NB4 (cell line): ENCODE measurements at places on chromosomes 6 and 20.

- DNase-seq, result no peak
These were observed 8.7 kb downstream of the NDRG3 start for GRCh38 chr20:36737183-36737499.

GRCh38 chr6:145836772-145837171 lies 22.2 kb upstream of the FBXO30 start:
- DNase-seq, result no peak

DNA sequence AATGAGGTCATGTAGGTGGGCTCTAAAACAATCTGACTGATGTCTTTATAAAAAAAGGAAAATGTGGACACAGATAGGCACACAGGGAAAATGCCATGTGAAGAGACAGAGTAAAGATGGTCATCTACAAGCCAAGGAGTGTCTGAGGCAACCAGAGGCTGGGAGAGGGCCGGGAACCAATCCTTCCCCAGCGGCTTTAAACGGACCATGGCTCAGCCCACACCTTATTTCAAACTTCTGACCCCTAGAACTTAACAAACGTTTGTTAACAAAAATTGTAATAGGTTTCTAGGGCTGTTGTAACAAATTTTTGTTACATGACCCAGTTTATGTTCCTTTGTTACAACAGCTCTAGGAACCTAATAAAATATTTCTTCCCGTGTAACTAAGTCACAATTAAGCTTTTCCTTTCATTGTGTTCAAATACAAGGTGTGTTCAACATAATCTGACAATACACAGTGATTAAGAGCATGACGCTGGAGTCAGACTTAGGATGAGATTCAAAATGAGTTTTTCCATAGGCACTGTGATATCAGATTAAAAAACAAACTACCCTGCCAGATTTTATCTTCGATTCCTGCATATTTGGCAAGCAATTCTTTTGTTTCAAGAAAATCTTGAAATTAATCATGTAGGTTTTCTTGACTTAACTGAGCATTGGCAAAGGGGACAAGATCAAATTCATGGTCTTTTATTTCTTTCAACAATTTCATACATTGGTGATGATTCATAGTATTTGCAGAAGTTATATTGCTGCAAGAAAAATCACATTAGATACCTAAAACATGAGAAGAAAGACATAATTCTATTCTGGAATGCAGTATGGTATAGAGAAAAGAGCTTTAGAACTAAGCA lies 169.5 kb upstream of the RIPOR2 start:
- DNase-seq, result no peak

DNA sequence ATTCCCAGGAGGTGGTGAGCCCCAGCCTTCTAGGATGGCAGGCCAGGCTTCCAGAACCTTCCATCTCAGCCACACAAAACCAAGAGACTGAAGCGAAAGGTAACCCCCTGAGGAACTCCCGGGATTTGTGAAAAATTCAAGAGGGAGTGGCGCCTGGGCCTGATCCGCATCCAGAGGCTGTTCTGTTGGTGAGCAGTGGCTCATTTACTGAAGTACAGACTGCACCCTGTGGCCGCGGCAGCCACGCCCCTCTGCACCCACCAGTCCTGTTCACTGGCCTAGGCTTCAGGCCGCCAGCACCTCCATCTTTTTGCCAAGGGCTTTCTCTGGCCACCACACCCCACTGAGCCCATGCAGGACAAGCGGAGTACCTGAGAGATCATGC lies 79.1 kb upstream of the PTPN1 start:
- no peak for DNase-seq

- no peak for DNase-seq
These were observed 21.6 kb downstream of the ADGRG6 start for GRCh38 chr6:142323377-142323776.

DNA sequence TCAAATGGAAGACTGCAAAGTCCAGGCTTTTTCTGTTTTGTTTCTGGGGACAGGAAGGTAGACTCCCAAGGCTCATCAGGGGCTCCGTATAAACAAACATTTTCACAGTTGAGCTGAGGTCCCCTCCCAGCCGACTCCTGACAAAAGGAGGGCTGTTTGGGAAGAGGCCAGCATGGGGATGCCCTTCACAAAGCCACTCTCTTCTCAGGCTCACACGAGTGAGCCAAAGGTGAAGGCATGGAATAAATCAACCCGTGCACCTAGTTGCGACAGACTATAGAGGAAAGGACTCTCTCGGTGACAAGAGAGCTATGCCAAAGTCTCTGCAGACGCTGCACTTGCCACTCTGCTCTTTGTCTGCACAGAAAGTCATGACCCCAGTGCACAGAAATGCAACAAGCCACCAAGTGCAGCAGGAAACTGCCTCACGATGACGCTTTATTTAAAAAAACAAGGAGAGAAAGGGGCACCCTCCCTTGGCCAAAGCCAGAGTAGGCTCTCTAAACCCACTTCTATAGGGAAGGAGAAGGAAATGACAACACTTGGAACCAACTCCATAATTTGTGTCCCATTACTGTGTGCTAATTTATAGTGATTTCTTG lies 21.0 kb downstream of the JAG1 start:
- no peak for DNase-seq

DNA sequence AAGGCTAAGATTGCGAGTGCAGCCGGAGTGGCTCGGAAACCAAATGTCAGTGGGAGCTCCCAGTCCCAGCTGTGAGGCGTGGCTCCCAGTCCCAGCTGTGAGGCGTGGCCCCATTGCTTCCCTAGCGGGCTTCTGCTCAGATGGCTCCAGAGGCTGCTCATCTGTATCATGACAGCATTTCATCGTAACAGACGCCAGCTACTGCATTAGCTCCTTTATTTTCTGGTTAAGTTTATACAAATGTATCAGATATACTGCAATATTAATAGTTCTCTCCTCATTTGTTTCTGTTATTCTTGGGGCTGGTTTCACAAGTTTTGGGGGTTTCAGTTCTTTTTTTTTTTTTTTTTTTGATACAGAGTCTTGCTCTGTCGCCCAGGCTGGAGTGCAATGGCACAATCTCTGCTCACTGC lies 34.7 kb upstream of the TBXT start:
- DNase-seq, result no peak

- no peak for DNase-seq
These were observed 121.2 kb downstream of the BCKDHB start for GRCh38 chr6:80227545-80228105.

DNA sequence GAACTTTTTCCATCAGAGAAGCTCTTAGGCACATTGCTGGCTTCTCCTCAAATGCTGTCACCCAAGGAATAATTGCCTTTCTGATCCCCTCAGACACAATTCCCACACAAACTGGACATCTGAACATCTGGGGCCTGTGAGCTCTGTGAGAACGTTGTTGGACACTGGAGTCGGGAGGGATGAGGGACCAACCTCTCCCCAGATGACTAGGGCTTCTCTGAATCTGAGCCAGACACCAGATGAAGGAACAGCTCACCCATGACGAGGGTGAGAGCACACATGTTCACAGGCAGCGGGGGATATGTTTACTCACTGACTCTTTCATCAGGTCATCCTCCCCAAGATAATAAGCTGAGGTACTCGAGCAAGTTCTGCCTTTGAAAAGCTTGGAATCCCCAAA lies 283.9 kb upstream of the SUPT3H start:
- DNase-seq, result no peak

- DNase-seq, result no peak
These were observed 126.8 kb upstream of the THBS2 start for GRCh38 chr6:169380493-169380892.

DNA sequence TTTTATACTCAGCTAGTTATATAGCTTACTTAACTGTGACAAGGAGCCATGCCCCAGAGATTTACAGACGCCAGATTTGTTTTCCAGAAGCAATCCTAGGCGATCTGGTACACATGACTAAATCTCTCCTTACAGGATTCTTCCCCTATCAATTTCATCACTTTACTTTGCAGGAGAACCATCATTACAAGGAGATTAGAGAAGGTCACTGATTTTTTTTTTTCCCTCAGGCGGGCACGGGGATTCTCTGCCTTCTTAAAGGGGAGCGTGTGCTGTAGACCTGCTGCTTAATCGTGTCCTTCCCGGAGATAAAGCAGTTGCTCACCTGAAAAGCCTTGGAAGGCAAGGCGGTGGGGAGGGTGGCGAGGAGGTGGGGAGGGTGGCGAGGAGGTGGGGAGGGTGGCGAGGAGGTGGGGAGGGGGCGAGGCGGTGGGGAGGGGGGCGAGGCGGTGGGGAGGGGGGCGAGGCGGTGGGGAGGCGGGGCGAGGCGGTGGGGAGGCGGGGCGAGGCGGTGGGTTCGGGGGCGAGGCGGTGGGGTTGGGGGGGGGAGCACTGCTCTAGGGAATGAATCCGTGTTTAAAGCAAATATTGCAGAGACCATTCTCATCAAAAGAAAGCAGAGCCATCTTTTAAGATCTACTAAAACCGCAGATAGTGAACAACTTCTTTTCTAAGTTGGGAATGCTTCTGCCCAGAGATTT lies 14.3 kb upstream of the MRAP2 start:
- no peak for DNase-seq

GRCh38 chr6:7170117-7170732 lies 62.5 kb downstream of the RREB1 start:
- peak; percentile 9 for DNase-seq
